NCI-H82 (cell line): ENCODE measurements at places on chromosomes 16 and 17.

GRCh38 chr17:5866978-5867377, 203.2 kb upstream of the WSCD1 start:
- DNase-seq: no peak

DNA sequence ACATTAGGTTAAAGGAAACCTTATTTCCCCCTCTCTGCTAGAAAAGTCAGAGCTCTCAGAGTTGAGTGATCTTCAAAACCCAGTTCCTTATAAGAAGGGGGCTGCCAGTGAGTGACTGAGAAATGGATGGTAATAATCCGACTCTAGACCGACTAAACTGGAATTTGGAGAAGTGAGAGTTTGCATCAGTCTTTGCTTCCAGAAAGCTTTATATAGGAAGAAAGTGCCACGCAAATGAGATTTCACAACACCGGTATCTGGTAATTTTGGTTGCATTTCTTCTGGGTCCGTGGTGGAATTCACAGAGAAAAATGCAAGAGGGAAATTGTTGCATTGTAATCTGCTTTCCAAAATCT, 271.4 kb downstream of the MAF start:
- DNase-seq: no peak

DNA sequence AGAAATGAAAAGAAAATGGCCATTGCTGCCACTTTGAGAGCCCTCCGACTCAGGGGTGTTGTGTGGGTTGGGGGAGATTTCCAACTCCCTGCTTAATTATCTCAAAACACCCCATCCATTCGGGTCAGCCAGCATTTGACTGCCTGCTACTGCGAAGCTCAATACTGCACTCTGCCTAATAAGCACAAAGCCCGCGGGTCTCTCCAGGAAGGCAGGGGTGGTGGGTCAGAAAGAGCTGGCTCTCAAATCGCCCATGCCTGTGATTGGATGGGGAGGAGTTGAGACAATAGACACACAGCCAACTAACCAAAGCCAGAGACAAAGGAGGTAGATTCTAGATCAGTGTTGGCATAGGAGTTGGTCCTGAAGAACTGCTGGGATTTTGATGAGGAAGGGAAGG, 2.3 kb upstream of the XAF1 start:
- DNase-seq: no peak

- no peak for DNase-seq
These were observed 1.1 kb upstream of the RNF213 start for GRCh38 chr17:80259457-80260068.

GRCh38 chr16:27726621-27727261, 176.8 kb downstream of the KATNIP start:
- DNase-seq: no peak

GRCh38 chr17:40602445-40603443, 37.5 kb upstream of the CCR7 start:
- no peak for DNase-seq

GRCh38 chr17:38585056-38585917, 20.5 kb downstream of the SRCIN1 start:
- DNase-seq: peak; percentile 71

DNA sequence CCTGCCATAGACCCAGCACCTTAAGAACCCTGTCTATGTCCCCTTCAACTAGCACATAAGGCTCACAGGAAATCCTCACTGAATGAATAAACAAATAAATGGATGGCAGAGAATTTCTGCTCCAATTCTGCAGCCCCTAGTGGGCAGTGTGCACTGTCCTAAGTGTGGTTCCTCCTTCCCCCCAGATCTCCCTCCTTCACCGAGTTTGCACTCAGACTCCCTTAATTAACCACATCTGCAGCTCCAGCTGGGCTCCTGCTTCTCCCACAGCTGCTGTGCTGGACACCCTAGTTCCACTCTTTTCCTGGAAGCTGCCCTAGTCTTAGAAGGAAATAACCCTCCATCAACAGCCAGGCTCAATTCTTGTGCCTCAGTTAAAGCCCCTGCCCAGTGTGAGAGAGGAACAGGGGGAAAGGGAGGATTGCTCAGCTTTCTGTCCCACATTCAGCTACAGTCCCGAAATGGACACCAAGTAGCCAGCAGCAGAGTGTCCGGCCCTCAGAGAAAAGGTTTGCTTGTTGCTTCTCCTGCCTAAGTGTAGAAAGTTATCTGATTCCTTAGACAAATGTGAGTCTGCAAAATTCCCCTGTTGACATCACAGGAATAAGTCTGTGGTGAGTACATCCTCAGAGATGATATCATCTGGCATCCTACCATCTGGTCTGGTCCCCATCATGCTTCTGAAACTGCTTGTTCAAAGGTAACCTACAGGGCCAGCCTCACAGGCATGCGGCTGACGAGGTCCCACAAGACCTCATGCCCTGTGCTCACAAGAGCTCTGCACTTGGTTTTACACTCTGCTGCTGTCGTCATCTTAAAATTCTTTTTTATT, 12.3 kb downstream of the LRRC3C start:
- DNase-seq: peak; percentile 53

GRCh38 chr17:59619035-59619297, 729 bp upstream of the CLTC start:
- DNase-seq: no peak

GRCh38 chr16:26645614-26646013, 421.1 kb upstream of the C16orf82 start:
- peak; percentile 40 for DNase-seq

DNA sequence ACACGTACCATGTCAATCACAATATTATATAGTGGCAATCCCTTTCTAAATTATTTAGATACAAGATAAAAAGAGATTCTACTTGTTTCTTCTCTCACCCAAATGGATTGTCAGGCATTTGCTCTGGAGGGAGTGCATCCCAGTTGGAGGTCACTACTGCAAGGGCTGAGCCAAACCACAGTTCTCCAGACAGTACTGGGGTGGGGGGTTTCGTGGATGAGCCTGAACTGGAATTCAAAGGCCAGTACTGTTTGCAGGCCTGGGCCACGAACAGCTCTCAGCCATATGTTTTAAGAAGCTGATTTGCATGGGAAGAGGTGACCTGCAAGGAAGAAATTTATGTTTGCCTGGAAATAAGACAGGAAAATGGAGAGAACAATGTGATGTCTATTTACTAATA, 314.9 kb downstream of the PMP22 start:
- no peak for DNase-seq

DNA sequence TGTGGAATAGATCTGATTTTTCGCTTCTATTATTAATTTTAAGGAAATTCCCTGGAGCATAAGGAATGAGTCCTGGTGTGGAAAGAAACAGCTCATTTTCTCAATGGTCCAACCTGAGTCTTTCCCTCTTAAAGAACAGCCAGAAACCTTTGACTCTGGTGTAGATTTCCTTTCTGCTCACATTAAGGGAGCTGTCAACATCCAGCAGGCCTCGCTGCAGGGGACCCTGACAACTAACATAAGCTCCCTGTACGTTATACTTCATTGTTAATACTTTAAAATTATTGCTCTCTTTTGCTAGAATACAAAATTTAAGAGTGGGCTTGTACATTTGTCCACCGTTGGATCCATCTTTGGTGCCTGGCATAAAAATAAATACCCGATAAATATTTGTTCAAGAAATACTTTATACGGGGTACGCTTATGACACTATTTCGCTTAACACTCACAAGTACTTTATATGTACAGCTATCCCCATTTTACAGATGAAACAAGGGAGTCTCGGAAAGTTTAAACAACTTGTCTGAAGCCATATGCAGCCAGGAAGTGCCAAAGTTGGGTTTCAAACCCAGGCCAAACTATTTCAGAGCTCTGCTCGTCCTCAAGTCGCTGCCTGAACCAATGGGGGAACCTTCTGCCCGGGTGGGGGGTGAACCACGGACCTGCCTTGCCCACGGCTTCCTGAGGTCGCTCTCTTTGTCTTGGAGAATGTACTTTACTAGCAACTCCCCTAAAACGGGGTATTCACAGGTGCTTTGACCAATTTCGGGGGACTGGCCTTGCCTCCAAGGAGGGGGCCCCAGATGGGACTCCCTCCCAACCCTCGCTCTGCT, 611 bp downstream of the SMARCE1 start:
- peak; percentile 65 for DNase-seq

DNA sequence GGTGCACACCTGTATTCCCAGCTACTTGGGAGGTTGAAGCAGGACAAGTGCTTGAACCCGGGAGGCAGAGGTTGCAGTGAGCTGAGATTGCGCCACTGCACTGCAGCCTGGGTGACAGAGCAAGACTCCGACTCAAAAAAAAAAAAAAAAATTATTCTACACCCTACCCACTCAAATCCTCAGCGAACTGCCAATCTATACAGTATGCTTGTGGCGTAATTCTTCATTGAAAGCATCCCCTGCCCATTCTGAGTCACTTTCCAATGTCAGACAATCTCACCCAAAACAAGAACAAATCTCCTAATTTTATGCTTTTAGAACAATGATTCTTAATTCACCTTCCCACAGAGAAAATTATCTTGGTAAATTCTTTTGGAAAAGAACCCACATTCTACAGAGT, 12.0 kb downstream of the AMFR start:
- DNase-seq: no peak

DNA sequence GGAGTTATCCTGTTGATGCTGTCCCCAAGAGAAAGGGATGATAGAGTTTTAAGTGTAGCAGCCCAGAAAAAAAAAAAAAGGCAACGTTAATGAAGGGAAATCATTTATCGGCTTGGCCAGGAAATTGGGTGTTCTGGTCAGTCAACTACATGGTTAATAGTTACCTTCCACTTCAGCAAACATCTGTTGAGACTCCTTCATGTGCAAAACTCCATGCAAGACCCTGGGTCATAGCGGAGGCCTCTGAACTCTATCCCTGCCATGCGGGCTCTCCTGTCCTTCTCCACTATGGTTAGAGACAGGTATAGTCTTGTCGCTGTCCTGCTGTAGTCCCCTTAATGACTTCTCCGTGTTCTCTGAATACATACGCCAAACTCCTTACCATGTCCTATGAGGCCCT, 3.5 kb upstream of the LYRM9 start:
- DNase-seq: no peak

DNA sequence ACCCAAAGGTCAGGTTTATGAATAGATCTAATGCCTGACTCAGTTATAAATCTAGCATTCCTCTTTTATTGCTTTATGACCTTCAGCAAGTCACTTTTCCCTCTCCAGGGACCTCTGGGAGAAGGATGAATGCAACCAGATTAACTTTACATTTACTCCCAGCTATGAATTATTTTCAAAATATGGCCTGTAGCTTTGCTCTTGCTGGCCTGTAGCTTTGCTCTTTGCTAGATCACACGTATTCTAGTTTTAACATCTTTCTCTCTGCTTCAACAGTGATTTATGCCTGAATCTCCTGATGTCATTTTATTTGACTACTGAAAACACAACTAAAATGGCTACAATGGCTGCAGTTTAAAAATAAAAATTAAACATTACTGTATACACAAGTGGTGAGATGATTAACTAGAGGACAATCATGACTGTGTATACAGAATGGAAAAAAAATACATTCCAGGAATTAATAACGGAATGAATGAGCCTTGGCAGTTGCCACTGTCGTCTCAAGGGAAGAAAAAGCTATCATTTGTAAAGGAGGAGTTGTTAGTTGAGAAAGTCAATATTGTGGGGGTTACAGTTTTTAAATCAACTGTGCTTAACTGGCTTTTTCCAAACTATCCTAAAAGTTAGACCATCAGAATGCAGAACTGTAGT, 434.5 kb upstream of the GOT2 start:
- DNase-seq: no peak

GRCh38 chr17:76252040-76252954, 12.0 kb upstream of the RNF157 start:
- DNase-seq: no peak

- DNase-seq: peak; percentile 82
These were observed 686.7 kb upstream of the RBFOX1 start for GRCh38 chr16:6645768-6646568.

DNA sequence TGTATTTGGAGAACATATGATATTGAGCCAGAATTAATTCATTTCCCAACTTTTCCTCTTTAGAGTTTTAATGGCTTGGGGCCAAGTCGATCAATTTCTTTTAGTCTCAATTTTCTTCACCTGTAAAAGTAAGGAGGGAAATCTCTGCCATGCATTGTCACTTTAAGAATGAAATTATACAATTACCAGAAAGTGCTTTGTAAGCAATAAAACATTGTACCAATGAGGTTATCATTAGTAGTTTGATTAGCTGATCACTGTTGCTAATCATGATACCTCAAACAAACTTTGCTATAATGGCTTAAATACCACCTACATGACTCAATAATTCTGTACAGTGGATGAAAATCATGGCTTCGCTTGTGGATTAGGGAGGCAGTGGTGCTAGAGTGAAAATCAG, 1525.8 kb upstream of the GOT2 start:
- DNase-seq: no peak

- DNase-seq: no peak
These were observed 352 bp upstream of the VMO1 start for GRCh38 chr17:4786516-4786915.

DNA sequence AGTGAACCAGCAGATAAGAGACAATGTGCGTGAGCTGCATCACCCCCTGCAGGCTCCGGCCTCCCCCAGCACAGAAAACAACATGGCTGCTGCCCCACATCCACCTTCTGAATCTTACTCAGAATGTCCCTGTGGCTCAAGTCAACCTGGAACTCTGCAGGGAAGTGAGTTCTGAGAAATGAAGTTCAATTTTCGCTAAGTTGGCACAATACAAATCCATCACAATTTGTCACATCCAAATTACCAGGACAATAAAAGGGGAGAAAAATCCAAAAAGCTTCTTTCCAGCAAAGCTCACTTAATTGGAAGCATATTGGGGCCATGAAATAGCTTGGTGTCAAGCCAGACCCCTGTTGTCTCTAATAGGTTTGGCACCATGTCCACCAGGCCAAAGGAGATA, 38.1 kb downstream of the CLEC19A start:
- DNase-seq: no peak

DNA sequence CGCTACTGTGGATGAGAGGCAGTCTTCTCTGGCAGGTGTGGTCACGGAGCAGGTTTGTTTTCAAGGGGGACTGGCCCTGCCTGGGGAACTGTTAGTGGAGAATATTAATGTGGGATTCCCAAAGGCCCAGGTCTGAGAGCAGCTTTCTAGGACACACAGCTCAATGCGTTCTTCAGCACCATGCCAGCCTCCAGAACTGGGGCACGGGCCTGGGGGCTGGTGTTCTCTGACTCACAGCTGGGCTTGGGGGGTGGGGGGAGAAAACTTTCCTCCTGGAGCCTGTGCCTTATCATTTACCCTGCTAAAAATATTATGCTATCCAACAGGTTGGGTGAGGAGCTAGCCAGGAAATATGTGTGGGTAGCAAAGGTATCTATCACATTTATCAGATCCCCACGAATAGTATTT, 13.5 kb upstream of the LHX1 start:
- no peak for DNase-seq

- DNase-seq: no peak
These were observed 237.3 kb upstream of the CIBAR2 start for GRCh38 chr16:85349365-85350145.

GRCh38 chr16:59993101-59993500, 1259.0 kb upstream of the GOT2 start:
- peak; percentile 22 for DNase-seq

GRCh38 chr16:75931043-75931442, 204.8 kb upstream of the CPHXL start:
- no peak for DNase-seq

- DNase-seq: no peak
These were observed 12.4 kb downstream of the PRPSAP1 start for GRCh38 chr17:76341301-76341700.
